ENCODE measurements at places on chromosomes 6 and 20. TPM values are rescaled to one million over a fixed set of nuclear protein-coding genes. Genes with fewer than 3 reads are reported as not detected.
A peak's percentile ranks its signal among the peaks of the same experiment; 100 is the strongest.

DNA sequence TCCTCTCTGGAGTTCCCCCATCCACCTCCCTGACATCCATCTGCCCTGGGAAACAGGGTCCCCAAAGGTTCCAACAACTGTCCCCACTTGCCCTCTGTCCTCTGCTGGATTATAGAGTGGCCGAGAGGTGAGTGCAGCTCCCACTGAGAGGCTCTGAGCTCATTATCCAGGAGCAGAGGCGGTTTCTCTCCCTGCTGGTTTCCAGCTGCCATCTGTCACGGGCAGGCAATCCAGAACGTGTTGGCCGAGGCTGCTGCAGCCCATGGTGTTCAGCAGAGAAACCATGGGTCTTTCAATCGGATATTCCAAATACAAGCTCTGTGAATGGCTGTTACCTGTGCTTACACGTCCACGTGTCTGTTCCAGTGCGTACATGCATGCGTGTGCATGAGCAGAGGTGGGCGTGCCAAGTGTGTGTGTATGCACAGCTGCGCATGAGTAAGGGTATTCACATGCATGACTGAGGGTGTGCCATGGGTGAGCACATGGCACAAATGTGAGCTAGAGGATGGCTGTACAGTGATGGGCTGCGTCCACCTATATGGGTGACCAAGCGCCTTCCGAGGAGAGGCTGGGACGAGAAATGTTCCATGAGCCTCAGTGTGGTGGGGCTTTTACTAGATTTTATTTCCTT, 183.7 kb upstream of the PMEPA1 start:
- no peak for DNase-seq

- DNase-seq, result no peak
Measured at GRCh38 chr6:152634773-152635172, 2.4 kb downstream of the SYNE1 start.

Gene GJA10
- total RNA-seq, result not detected

Gene TNFRSF6B
- total RNA-seq, result not detected

Gene TREML2
- 1.9 TPM for total RNA-seq

Gene C20orf144
- total RNA-seq, result 0.20 TPM

DNA sequence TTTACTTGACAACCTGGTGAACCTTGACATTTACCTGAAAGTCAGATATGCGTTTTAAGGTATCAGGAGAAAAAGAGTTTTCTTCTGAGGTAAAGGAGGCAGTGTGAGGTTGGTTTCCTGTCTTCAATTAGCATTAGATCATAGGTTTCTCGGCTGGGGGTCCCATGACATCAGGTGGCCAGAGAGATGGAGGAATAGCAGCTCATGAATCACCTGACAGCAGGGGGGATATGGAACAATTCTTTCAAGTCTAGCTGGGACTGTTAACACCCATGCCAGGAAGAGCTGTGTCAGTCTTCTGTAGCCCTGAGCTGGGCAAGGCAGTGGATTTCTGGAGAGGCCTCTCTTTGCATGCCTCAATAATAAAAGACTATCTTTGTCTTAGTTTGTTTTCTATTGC, 108.0 kb upstream of the TMEM170B start:
- peak; percentile 8 for DNase-seq

- DNase-seq, result no peak
Measured at GRCh38 chr6:35128496-35128895, 12.6 kb downstream of the TCP11 start.

- no peak for DNase-seq
Measured at GRCh38 chr6:48176645-48177308, 65.8 kb upstream of the PTCHD4 start.

GRCh38 chr6:146813554-146813953, 214.8 kb downstream of the ADGB start:
- DNase-seq, result no peak

Measured in activated T-cell treated with anti-CD3 and anti-CD28 coated beads, Interleukin-2, amount 50 U/mL, for 4 hours (primary cell).